T1000 (cell line): ENCODE measurements at places on chromosomes 5 and 9.

DNA sequence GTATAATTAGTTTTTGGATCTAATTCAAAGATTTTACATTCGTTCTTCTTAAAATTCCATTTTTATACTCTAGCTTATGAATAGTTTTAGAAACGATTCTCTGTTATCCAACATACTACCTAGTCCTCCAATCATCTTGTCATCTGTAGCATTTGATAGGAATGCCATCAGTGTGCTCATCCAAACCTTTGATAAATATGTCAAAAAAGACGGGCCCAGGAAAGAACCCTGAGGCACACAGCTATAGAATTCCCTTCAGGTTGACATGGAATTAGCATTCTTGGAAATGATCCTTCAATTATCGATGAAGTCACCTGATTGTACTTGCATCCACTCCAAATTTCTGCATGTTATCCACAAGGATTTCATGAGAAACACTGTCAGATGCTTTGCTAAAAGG is 64.8 kb upstream of the EFNA5 start:
- no peak for DNase-seq

- DNase-seq: no peak
Observed at GRCh38 chr9:112038017-112038408, 137.1 kb downstream of the SUSD1 start.

- DNase-seq: no peak
Observed at GRCh38 chr5:64637144-64637543, 53.2 kb upstream of the SHISAL2B start.

DNA sequence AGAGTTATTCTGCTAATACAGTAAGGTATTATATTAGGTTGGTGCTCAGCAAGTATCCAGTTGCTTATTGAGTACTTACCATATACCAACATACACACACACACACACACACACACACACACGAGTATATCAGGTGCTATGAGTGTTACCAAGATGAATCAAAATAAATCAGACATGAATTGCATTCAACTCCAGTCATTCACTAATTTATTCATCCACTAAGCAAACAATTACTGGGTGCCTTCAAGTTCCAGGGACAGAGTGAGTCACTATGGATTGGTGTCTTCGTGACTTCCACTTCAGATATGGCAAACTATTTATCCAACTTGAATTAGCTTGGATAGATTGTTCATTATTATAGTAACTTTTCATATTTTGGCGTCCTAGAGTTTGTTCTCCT is 140.7 kb upstream of the SLC44A1 start:
- DNase-seq: no peak

DNA sequence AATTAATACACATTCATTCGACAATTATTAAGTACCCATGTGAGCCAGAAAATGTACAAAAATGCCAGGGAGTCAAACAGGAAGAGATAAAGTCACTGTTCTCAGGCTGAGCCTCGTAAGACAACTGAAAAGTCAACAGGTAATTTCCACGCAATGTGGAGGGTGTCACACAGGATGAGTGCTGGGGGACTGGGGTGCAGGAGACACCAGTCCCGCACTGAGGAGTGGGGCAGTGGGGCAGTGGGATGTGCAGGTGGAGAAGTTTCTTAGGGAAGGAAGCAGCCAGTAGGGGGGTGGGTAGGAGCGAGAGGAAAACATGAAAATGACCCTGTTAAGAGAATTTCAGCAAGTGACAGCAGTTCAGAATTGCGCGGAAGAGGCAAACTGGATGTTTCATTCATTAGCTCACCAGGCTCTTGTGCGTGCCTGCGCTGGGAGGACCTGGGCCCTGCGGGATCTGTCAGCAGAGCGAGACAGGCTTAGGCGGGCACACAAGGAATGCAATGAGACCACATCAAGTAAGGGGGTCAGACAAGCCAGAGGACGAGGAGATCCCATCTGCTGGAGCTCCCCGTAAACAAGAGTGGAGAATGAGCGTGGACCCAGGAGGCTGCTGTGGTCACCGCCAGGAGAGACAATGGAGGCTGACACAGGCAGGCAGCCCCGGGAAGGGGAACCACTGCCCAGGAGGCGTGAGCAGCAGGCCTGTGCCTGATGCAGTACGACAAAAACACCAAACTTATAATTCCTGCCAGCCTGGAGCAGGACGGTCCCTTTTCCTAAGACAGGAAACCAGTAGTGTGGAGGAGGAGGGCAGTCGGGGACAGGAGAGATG is 21.0 kb downstream of the CAMSAP1 start:
- peak; percentile 59 for DNase-seq

DNA sequence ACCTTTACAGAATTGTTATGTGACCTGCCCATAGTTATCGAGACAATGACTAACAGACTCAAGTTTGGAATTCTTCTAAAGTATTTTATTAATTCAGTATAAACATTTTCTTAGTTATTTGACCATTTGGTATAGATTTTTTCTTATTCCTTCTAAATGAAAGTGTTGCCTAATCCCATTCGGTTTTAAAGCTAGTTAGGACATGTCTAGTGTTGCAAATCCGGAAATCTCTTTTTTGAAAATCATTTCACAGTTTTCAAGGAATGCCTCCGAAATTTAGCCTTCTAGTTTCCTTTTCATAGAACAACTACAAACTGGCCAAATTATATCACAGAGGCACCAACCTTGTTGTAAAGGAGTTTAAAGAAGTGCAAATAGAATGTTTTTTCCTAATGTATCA is 171.8 kb downstream of the XRCC4 start:
- DNase-seq: no peak

DNA sequence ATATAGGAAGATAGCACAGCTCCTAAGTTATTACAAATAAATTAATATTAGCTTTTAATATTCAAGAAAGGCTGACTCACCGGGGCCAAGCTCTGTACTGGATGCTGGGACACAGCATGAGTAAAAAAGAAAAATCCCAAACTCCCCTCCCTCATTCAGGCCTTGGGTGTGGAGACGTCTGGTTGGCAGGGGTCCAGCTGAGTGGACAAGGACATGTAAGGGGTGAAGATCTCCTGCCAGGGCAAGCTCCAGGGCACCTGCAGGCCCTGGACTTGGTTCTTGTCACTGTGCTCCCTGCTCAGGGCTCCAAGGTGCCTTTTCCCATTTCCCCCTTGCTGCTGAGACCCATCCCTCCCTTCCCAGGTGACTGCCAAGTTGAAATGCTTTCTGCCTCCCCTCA is 388.5 kb downstream of the ENC1 start:
- DNase-seq: no peak

DNA sequence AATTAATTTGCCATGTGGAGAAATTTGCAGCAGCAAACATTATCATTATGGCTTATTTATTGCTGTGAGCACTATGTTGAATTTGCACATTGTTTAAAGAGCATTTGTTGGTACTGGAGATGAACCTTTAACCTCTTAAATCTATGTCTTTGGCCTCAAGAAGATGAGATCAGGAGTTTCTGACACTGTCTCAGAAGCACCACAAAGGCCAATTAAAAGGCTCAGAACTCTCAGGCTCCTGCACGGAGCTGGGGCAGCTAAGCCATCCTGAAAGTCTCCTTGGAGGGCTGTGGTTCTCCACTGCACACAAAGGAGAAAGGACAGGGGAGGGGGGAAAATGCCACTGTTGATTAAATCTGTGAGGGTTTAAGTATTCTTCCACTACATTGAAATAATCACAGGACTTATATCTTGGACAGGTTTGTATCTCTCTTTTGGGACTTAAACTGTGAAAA is 33.1 kb downstream of the ZNF366 start:
- no peak for DNase-seq

GRCh38 chr9:89887286-89887685 is 282.5 kb downstream of the GADD45G start:
- no peak for DNase-seq

DNA sequence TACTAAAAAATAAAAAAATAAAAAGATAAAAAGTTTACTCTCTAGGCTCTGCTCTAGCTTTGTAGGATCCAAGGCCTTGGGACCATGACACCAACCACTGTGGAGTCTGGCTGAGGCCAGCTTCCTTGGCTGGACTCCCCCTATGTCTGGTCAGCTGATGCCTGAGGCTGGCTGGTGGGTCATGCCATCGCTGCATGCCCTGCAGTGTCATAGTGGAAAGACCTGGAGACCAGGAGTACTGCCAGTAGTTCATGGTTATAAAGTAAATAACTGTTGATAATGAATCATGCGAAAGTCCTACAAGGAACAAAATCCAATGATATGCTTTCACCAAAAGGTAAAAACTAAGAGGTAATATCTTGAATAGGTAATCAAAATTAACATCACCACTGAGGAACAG is 43.2 kb downstream of the GARNL3 start:
- DNase-seq: no peak

DNA sequence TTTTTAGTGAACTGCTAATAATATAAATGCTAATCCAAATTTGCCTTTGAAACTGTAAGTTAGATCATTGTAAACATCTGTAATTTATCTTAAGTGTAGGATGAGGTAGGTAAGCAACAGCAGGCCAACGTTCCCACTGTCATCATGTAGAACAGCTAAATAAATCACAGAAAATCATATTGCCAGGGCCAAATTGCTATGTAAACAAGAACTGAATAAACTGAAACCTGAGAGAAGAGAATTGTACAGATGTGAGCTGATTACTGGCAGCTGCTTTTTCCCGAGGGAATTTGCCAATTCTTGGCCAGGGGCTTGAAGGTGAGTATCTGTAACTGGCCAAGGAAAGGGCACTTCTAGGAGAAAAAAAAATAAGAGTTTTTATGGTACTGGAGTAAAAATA is 97.6 kb downstream of the CDH10 start:
- DNase-seq: no peak

DNA sequence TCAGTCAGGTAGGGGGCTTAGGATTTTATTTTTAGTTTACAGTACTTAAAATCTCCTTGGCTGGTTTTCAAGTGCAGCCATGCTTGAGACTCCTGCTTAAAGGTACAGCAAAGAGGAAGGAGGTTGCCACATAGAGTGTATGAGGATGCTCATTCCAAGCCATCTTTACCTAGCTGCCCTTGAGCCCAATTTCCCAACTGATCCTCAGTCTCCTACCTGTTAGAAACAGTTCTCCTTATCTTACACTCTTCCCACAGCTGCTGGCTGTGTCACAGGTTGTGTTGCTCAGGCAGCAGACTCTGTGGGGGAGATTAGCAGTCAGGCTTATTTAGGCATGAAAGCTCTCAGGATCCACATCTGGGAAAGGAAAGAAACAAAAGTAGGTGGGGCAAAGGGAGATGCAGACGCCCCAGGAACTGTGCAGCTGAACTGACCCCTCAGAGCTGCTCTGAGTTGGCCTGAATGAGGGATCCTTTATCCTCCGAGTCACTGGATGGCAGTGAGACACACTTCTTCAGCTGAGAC is 95.1 kb downstream of the NMUR2 start:
- no peak for DNase-seq

DNA sequence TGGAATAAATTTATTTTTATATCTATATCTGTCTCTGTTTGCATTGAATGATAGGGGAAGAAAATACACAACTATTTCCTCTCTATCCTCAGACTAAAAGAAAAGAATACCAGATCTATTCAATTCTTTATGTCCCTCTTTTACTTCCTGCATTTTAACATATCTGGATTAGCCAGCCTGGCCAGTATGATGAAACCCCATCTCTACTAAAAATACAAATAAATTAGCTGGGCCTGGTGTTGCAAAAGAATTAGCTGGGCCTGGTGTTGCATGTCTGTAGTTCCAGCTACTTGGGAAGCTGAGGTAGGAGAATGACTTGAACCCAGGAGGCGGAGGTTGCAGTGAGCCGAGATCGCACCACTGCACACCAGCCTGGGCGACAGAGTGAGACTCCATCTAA is 182.0 kb downstream of the LURAP1L start:
- no peak for DNase-seq

- peak; percentile 30 for DNase-seq
Observed at GRCh38 chr5:154190595-154191304, at the start of gene GALNT10. Gene GALNT10 (plus strand): TSS chr5:154190733. CDS start chr5:154190867, 134 bp downstream.
